ENCODE measurements at places on chromosomes 1 and 21.

- DNase-seq: no peak
Measured at GRCh38 chr1:200518524-200518923, 102.0 kb downstream of the KIF14 start.

DNA sequence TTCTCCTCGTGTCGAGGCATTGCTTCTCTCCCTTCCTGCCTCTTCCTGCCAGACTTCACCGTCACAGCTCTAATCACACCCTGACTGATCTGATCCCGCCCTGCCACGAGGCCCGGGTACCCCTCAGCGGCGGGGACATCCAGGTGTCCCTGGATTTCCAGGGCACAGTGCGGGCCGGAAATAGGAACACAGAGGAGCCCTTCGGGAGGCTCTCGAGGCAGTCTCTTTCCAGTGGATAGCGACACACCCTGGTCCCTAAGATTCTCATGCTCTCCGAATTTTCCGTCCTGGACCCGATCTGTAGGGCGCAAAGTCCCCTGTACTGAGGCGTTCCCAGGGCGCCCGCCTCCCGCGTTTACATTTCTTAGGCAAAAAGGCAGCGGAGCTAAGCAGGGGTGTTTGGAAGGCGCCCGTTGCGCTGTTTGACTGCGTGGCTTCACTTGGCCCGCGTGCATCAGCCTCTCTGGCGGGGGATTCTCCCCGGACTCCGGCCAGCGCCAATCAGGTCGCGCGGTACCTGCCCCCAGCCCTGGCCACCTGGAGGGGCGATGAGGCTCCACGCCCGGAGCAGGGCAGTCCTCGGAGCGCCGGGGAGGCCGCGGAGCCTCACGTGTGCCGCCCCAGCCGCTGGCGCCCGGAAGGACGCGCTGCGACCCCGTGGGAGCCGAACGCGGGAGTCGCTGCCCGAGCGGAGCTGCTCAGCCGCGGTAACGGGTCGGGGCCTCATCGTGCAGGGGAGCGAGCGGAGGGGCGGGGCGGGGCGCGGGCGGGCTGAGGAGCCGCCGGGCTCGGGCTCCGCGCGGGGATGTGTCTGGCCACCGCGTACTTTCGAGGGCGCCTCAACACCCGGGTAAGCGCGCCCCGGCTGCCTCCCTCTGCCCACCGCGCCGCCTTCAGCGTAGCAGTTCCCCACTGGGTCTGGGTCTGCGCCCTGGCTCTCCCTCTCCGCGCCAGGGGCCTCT lies at the start of gene FAM163A:
Gene FAM163A, plus strand, starts transcription at position 575 of the 962 bp plus-strand sequence. CDS start 69,807 bp downstream, outside the sequence.
- DNase-seq: no peak

GRCh38 chr1:60857851-60858250 lies 224.5 kb upstream of the NFIA start:
- DNase-seq: no peak

DNA sequence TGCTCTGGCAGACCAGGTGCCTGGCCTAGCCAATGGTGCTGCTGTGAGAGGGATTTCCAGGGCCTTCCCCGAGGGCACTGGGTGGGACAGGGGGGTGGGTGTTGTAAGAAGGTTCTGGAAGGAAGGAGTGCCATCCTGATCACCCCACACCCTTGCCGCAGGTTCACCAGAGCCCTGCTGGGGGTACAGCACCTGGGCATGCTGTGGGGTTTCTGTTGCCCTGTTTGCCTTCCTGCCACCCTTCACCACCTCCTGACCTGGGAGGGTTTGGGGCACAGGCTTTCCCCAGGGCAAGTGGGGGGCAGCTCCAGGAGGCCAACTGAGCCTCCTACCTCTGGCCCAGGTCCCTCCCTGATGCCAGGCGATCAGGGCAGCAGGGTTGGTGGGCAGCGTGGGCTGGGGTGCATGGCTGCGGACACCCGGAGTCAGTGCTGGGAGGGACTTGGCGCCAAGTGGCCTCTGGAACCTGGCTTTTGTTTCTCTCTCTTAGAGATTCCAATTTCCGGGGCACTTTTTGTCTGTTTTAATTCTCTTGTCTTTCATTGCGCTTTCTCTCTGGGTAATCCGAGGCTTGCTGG lies 318.8 kb downstream of the PTPRU start:
- no peak for DNase-seq

DNA sequence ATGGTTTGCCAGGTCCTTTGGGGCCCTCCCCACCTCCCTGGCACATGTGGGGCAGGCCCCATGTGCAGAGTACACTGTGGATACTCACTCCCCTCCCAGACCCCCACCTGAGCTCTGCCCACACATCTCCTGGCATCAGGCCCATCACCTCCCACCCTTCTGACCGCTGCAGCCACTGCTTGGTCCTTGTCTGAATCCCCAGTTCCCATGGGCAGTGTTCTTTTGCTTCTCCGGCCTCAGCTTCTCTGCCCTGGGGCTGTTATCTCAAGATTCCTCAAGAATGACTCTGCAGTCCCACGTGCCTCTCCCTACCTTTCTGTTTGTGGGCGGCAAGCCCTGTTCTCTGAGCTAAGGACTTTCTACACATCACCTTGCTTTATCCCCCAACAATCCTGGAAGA lies 187.7 kb upstream of the EDN2 start:
- DNase-seq: peak; percentile 85

DNA sequence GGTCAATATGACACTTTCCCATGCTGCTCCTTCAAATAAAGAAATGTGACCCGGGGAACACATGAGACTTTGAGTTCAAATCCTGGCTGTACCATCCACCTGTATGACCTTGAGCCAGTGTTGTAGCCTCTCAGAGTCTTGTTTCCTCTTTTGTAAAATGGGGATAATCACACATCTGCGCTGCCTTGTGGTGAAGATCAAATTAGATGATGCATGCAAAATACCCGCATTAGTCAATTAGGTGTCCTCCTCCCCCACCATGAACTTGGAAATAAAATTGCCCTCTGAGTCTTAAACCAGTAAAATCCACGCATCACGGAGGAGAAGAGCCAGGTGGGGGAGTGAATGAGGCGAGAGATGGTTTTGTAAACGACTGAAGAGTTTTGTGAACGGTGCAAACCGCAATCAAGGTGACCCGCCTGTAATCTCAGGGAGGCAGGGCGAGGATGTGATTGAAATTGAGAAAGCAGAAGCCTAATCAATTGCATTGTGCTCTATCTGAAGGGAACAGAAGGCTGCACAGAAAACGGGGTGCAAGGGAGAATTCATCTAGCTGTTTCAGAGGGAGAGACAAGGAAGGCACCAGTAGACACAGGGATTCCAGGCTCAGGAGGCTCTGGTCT lies 5.8 kb upstream of the AHDC1 start:
- DNase-seq: no peak

DNA sequence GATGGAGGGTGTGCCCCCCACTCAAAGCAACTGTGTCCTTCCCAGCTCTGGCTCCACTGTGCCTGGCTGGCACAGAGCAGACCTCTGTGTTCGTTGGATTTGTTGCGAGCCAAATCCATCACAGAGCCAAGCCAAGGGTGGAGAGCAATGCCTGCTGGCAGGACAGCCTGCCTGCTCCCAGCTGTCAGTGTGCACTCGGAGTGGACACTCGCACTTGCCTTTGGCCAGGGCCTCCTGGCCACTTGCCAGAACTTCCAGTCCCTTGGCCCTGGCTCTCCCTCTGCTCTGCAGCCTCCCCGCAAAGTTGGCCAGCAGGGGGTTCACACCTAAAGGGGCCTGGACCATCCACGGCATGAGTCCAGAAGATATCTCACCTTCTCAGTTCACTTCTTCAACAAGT lies 16.4 kb downstream of the HEYL start:
- no peak for DNase-seq

DNA sequence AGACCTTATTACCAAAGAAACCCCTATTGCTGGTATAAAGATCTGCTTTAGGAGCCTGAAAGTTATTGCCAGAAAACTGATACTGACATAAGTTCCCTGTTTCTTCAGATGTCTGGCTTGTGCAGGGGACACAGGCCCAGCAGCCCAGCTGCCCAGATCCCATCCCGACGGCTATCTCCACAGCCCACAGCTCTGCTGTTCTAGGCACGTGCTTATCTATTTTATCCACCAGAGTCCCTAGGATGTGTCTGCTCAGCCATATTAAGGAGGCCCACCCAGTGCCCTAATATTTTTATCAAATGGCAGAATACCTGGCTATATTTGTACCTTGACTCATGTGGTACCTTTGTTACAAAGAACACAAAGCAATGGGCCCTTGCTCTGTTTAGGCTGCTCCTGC lies 58.9 kb downstream of the DDX20 start:
- DNase-seq: no peak

DNA sequence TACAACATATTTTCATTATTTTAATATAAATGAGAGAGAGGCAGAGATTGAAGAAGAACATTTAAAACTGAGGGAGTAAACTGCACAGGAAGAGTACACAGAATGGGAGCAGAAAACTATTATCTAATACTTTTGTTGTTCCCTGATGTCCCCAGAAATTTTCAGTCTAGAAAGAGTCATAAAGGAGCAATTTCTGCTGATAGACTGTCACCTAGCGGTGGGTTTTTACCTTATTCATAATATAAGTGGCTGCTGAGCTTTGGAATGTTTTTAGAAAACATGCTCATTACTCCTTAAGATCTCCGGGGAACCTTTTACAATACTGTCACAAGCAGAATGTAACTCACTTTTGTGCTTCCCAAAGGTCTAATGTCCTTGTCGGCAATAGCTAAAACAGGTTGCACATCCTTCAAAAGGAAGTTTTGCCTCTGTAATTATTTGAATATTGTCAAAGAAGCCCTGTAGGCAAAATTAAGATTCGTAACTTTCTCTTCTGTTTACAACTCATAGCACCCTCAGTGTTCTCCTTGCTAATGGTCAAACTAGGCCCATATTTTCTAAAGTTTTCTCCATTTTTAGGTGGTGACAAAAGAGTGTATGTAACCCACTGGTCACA lies 4.9 kb upstream of the NPL start:
- DNase-seq: no peak

- DNase-seq: no peak
Measured at GRCh38 chr1:175904808-175905207, 161.4 kb upstream of the TNR start.

GRCh38 chr21:41164981-41165655 lies 2.8 kb upstream of the BACE2 start:
- peak; percentile 87 for DNase-seq

- no peak for DNase-seq
Measured at GRCh38 chr1:59185163-59185860, 111.6 kb upstream of the FGGY start.

DNA sequence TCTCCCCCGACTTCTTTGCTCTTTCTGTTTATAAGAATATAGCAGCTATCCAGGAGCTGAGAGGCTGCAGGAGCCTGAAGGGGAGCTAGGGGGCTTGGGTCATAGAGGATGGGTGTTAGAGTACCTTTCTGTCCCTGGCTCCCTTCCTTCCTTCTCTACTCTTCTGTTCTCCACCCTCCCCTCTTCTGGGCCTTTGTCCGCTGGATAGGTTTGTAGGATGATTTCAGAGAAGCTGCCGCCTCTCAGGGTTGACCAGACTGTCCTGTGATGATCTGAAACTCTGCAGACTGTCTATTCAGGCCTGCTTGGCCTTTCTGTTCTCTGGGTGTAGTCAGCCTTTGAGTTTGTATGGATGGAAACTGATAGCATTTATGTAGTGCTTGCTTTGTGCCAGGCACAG lies 26.3 kb downstream of the PPFIA4 start:
- no peak for DNase-seq

- no peak for DNase-seq
Measured at GRCh38 chr1:178776553-178776952, 51.5 kb downstream of the RALGPS2 start.

- no peak for DNase-seq
Measured at GRCh38 chr1:235720544-235720943, 71.0 kb upstream of the GNG4 start.

DNA sequence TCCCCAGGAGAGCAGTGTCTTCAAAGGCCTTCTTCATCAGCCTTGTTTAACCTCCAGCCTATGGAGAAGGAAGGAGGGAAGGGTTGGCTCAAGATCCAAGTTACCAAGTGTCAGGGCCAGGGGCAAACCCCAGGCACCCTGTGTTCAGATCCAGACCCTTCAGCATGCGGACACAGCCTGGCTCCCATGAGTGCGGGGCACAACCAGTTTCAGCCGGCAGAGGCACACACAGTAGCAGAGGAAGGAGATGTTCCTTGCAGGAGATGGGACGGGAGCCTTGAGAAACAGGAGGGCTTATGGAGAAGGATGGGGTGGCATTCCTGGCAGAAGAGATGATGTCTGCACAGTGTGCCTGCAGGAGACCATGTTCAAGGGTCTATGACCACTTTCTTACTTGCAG lies 161.7 kb upstream of the EDN2 start:
- DNase-seq: no peak

GRCh38 chr1:230114237-230114651 lies 47.2 kb downstream of the GALNT2 start:
- no peak for DNase-seq

- no peak for DNase-seq
Measured at GRCh38 chr1:85629532-85629920, 49.0 kb downstream of the CCN1 start.

DNA sequence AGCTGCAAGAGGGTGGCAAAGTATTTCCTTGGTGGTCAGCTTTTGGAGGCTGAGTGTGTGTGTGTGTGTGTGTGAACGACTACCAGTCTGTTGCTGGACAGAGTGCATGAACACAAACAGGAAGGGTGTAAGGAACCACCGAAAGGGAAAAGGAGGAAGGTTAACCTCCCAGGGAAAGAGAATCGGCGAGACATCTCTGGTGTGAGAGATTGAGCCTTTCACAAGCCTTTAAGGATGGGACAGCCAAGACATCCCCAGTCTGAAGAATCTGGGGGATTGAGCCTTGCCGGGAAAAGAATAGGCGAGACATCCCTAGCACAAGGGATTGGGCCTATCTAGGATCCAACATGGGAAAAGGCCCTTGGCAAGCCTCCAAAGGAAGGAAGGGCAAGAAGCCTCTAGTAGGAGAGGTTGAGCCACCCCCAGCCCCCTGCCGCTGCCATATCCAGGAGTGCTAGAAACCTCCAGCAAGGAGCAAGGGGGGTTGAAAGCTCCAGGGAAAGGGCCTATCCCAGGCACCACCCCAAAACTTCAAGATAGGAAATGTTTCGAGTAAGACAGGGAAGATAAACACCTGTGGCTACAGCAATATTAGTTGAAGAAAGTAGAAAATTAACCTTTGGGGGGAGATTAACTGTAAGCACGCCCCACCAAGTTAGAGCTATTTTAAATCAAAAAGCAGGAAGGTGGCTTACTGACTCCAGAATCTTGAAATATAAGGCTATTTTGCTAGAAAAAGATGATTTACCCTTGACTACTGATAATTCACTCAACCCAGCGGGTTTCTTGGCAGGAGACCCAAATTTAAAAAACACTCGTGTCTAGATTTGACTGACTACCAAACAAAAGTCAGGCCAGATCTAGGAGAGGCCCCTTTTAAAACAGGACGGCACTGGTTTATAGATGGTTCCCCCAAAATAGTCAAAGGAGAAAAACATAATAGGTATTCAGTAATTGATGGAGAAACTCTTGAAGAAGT lies 3.2 kb downstream of the TEX50 start:
- no peak for DNase-seq

DNA sequence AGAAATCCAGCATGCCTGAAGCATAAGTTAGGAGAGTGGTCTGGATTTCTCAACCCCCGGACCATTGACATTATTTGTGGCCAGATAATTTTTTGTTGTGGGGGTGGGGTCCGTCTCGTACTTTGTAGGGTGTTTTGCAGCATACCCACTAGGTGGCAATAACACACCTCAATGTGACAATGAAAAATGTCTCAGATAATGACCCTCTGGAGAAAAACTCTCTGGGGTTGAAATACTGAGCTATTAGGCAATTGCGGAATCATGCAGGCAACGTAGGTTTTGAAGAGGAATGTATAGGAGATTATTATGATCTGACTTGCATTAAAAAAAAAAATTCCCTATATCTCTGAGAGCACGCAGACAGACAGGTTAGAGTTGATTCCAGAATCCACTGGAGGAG lies 25.3 kb upstream of the RRP15 start:
- no peak for DNase-seq

All from RWPE2 (cell line).